Activated naive CD4-positive, alpha-beta T cell (primary cell): ENCODE measurements at places on chromosomes 11 and 22.

GRCh38 chr11:14022251-14022650 lies 59.7 kb downstream of the SPON1 start:
- no peak for DNase-seq

DNA sequence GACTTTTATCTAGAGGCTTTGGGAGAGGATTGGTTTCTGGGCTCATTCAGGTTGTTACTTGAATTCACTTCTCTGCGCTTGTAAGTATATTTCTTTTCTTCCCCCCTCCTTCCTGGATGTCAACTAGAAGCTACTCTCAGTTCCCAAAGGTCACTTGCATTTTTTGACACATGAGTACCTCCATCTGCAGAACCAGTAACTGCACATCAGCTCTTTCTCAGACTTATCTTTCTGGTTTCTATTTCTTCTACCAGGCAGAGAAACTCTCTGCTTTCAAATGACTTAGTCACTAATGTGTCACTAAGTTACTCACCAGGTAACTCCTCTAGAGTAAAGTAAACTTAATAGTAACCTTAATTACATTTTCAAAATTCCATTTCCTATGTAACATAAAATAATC lies 773.0 kb upstream of the LUZP2 start:
- DNase-seq: no peak

- DNase-seq: no peak
Measured at GRCh38 chr11:48103621-48104567, 112.7 kb upstream of the OR4B1 start.

- DNase-seq: no peak
Measured at GRCh38 chr11:120105576-120105975, 32.3 kb downstream of the TRIM29 start.

DNA sequence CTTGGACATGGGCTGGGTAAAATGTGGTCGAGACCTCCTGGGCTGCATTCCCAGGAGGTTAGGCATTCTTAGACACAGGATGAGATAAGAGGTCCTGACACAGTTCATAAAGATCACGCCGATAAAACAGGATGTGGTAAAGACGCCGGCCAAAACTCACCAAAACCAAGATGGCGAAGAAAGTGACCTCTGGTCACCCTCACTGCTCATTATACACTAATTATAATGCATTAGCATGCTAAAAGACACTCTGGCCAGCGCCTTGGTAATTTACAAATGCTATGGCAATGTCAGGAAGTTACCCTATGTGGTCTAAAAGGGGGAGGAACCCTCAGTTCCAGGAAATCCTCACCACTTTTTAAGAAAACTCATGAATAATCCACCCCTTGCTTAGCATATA lies 983.3 kb downstream of the OPCML start:
- no peak for DNase-seq

- DNase-seq: no peak
Measured at GRCh38 chr22:40347300-40347699, 1.0 kb downstream of the ADSL start.

GRCh38 chr11:37259734-37260133 lies 661.7 kb upstream of the RAG2 start:
- no peak for DNase-seq

DNA sequence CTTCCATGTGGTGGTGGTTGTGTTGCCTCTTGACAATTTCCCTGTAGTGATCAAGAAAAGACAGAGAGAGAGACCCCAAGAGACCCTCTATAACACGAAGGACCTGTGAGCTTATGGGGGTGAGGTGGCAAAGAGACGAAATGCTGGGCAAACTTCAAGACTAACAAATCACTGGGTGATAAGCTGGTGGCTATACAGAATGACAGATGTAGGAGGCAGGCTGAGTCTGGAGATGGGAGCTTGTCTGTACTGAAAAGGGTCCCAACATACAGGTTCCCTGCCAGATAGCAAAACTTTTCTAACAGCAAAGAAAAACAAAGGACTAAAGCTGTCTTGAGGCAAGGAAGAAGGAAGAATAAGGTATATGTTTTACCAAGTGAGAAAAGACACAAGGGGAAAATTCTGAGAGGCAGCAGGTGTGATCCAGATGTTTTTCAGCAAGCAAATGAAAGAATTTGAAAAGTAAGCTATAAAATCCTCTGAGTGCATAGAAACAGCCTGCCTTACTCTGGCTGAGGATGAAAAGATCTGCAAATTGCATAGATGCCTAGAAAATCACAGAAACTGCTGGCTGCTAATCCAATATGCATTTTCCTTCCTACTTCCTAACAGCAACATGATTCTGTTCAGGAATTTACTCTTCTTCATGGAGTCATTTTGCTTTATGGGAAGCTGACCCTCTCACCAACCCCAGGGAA lies 21.9 kb upstream of the LYVE1 start:
- no peak for DNase-seq

- DNase-seq: no peak
Measured at GRCh38 chr11:125327518-125328224, 163.1 kb downstream of the PKNOX2 start.

DNA sequence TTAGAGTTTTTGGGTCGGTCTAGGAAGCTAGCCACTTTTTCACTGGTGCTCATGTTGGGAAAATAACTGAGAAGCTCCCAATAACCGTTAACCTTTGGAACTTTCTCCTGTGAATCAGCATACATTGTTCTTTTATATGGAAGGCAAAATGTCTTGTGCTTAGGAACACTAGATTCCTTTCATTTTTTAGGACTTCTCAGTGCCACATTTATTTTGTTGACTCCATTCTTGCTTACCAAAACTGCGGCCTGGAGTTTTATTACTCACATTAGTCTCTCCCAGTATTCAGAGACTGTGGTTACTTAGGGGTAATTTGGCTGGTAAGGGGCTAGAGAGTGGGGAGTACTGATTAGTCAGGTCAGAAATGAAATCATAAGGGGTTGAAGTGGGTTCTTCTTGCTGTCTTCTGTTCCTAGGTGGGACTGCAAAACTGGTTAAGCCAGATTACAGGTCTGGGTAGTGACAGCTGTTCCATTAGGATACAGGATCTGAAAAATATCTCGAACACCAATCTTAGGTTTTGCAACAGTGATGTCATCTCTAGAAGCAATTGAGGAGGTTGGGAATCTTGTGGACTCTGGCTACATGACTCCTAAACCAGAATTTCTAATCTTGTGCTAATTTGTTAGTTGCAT lies 631.4 kb upstream of the LUZP2 start:
- no peak for DNase-seq

- no peak for DNase-seq
Measured at GRCh38 chr22:49512487-49513165, 315.0 kb downstream of the BRD1 start.

- DNase-seq: no peak
Measured at GRCh38 chr11:58712531-58712930, 19.2 kb downstream of the GLYAT start.

- no peak for DNase-seq
Measured at GRCh38 chr22:29695129-29695926, 24.5 kb upstream of the CABP7 start.

DNA sequence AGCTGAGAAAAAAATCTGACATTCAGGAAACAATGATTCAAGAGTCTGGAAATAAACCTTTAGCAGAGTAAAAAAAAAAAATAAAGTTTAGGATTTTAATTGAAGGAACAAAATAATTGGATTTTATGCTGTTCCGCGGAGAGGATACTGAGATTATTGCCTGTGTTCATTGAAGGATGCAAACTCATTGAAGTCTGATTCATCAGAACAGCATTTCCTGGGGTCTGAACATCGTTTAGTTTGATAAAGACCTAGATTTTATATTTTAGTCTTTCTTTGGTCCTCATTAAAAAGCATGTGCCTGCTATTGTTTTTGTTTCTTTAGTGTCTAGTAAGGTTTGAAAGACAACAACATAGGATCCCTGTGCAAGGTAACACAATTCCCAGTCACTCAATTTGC lies 4.5 kb downstream of the TLCD5 start:
- DNase-seq: no peak

- no peak for DNase-seq
Measured at GRCh38 chr22:41001722-41002122, 50.5 kb downstream of the RBX1 start.

GRCh38 chr22:40412441-40412840 lies 42.0 kb downstream of the SGSM3 start:
- no peak for DNase-seq

GRCh38 chr11:44729713-44730112 lies 3.0 kb downstream of the TSPAN18 start:
- no peak for DNase-seq
